RWPE2 (cell line): ENCODE measurements at places on chromosomes 11 and 22.

- H3K4me1 ChIP-seq: peaks cover 52% of the 10 kb centered on the region
- H3K4me3 ChIP-seq: no peak overlapping the region
- H3K27ac ChIP-seq: peak overlapping the region; percentile 43
These were observed 16.4 kb downstream of the DAGLA start for GRCh38 chr11:61696602-61697001.

DNA sequence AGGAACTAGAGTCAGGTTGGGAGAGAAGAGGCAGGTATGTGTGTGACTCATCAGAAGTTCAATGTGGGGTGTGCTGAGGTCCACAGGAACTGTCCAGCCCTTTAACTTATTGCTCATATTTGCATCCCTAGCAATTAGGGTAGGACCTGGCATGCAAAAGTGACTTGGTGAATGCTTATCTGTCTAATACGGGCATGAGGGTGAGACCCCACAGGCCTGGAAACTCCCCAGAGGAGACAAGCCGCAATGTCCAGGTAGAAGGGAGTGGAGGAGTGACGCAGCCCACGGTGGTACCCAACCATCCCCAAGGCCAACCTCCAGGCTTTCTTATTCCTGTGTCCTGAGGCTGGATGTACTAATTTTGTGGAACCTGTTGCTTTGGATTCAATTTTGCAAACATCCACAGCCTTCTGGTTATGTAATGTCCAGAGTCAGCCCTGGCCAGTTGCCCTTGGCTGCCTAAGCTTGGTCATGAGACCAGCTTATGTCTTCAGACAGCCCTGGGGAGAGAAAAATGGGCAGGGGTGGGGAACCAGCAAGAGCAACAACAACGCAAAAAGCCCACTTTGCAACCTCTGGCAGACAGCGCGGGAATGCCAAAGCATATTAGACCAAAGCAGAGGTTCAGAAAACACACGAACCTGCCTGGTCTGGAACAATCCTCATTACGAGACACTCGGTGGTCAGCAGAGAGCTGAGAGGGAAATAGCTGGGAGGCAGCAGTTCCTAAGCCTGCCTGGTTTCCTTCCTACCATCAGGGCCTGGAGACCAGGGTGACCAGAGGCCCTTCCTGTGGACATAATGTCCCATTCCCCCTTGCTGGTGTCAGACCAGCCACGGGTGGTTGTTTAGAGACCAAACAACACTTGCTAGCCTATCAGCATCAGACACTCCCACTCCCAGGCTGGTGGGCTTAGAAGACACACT lies 49.3 kb downstream of the TIMP3 start:
- no peaks in the 10 kb centered on the region for H3K36me3 ChIP-seq
- no peaks in the 10 kb centered on the region for H3K27me3 ChIP-seq
- no peak for DNase-seq
- H3K4me3 ChIP-seq: no peak overlapping the region
- H3K4me1 ChIP-seq: peaks cover 6% of the 10 kb centered on the region

DNA sequence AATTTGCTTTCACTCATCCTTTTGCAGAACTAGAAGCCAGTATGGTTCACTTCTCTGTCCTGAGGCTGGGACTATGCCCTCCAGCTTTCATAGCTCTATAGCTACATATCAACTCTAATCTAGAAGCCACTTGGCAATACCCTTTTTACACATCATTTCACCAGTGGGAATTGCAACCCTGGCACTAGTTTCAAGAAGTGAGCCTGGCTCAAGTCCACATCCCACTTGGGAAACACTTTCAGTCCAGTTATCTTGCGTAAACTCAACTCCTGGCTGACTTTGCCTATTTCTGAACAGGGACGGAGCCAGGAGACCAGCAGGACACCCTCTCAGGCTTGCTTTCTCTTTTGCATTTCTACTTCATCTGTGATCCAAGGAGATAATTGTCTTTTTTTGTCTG lies 19.9 kb upstream of the FAT3 start:
- no peaks in the 10 kb centered on the region for H3K36me3 ChIP-seq
- DNase-seq: no peak
- H3K27me3 ChIP-seq: no peaks in the 10 kb centered on the region
- no peak overlapping the region for H3K27ac ChIP-seq
- no peaks in the 10 kb centered on the region for H3K4me1 ChIP-seq

- no peaks in the 10 kb centered on the region for H3K4me1 ChIP-seq
- no peaks in the 10 kb centered on the region for H3K36me3 ChIP-seq
- no peaks in the 10 kb centered on the region for H3K27me3 ChIP-seq
- no peak for DNase-seq
- H3K4me3 ChIP-seq: no peak overlapping the region
These were observed 27.2 kb upstream of the RASSF10 start for GRCh38 chr11:12981676-12982522.
